ENCODE measurements at places on chromosomes 6 and 20.
A peak's percentile ranks its signal among the peaks of the same experiment; 100 is the strongest.

DNA sequence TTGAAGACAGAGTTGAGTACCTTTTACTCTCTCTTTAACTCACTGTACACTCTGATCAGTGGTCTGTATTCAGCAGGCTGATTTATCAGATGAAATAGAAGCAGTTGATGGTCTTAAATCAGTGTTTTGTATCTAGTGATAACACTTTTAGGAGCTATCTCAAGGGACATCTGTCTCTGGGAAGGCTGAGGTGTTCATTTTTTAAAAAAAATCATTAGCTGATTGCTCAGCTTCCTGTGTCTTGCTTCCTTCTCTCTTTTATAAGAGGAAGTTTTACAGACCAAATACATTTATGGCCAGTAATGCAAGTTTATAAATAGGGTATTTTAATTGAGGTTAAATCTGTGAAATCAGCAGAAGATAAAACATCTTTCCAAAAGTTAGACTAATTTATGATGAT, 12.0 kb upstream of the CCDC170 start:
- peak; percentile 3 for DNase-seq

DNA sequence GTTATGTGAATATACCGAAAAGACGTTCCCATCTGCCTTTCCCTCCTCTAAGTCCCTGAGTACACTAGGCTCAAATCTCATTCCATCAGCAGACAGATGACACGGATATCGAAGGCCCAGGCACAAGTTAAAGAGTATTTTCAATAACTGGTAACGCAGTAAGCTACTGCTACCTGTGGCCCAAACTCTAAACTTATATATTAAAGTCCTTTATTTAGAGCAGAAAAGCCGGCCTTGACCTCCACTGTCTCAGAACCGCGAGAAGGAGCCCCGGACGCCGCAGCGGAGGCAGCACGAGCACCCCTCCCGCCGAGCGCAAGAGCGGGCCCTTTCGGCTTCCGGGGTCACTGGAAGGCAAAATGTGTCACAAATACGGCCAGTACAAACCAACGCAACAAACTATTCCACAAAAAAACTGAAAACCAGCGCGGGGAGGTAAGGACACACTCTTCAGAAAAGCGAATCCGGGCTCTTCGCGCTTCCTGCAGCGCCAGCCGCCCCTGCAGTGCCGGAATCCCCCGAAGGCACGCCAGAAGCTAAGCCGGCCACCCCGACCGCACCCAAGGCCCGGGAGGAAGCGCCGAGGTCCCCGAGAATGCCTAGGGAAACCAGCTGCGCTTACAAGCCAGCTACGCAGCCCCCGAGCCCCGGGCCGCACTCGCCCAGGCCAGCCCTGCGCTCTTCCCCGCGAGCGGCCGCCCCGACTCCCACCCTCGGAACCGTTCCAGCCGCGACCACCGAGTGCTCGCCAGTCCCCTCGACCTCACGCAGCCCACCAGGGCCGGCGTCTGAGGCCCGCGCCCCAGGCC, 681 bp downstream of the DIDO1 start:
- DNase-seq, result peak; percentile 24

DNA sequence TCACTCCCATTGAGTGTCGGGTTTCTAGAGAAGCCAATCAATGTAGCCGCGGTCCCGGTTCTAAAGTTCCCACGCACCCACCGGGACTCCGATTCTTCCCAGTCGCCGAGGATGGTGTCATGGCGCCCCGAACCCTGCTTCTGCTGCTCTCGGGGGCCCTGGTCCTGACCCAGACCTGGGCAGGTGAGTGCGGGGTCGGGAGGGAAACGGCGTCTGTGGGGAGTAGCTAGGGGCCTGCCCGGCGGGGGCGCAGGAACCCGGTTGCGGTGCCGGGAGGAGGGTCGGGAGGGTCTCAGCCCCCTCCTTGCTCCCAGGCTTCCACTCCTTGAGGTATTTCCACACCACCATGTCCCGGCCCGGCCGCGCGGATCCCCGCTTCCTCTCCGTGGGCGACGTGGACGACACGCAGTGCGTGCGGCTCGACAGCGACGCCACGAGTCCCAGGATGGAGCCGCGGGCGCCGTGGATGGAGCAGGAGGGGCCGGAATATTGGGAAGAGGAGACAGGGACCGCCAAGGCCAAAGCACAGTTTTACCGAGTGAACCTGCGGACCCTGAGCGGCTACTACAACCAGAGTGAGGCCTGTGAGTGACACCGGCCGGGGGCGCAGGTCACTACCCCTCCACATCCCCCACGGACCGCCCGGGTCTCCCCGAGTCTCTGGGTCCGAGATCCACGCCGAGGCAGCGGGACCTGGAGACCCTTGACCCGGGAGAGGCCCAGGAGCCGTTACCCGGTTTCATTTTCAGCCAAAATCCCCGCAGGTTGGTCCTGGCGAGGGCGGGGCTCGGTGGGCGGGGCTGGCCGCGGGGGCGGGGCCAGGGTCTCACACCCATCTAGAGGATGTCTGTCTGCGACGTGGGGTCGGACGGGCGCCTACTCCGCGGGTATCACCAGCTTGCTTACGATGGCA, 35.2 kb upstream of the HLA-G start:
- DNase-seq, result peak; percentile 79

- DNase-seq, result no peak
Measured at GRCh38 chr20:43849496-43850186, 65.0 kb upstream of the TOX2 start.

- no peak for DNase-seq
Measured at GRCh38 chr6:138999949-139000725, 12.1 kb upstream of the REPS1 start.

All from CD4-positive, alpha-beta T cell treated with Interleukin-6 at 100 ng/mL for 8 hours (primary cell).